Sciatic nerve (tissue), 2 donors: ENCODE measurements at places on chromosomes 1 and 21. TPM values are rescaled to one million over a fixed set of nuclear protein-coding genes. Genes with fewer than 3 reads are reported as not detected.

Gene TBX15
- 12.5 TPM for total RNA-seq

Gene LRRC7
- total RNA-seq: 42.4 TPM

- no peak for DNase-seq
Observed at GRCh38 chr1:101137144-101138126, 99.4 kb upstream of the S1PR1 start.

DNA sequence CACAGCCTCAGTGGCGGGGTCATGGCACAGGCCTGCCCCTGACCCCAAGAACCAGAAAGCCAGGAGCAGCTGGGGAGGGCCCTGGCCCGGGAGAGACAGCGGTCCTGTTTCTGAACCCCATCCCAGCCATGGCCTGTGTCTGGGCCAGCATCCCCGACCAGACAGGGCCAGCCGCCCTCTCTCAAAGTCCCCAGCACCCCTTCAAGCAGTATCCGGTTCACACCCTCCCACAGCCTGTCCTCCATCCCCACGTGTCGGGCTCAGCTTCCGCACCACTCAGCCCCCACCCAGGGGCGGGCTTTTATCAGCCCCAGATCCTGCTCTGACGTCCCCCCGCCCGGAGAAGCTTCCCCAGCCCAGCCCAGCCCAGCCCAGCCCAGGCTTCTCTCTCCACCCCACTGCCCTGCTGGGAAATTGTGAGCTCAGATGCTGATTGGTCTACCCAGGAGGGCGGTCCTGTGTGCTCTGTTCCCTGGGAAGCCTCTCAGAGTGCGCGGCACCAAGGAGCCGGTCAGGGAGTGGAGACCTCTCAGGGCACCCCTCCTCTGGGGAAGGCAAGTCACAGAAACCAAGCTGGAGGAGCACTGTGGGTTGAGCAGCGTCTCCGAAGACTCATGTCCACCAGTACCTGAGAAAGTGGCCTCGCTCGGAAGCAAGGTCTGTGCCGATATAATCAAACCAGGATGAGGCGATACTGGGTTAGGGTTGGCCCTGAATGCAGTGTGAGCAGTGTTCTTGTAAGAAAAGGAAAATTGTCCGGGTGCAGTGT is 4.7 kb upstream of the FAAP20 start:
- DNase-seq: peak; percentile 91

Gene AGMAT
- total RNA-seq: 0.18 TPM

Gene TMPRSS15
- total RNA-seq: not detected

GRCh38 chr1:236282425-236282716 is 613 bp upstream of the ERO1B start:
- no peak for DNase-seq

Gene OR2G6
- total RNA-seq: not detected

Gene NIBAN1
- 42.4 TPM for total RNA-seq

GRCh38 chr1:59393211-59394180 is 96.6 kb downstream of the FGGY start:
- DNase-seq: peak; percentile 73

GRCh38 chr1:53315456-53316423 is 12.1 kb downstream of the LRP8 start:
- DNase-seq: no peak

DNA sequence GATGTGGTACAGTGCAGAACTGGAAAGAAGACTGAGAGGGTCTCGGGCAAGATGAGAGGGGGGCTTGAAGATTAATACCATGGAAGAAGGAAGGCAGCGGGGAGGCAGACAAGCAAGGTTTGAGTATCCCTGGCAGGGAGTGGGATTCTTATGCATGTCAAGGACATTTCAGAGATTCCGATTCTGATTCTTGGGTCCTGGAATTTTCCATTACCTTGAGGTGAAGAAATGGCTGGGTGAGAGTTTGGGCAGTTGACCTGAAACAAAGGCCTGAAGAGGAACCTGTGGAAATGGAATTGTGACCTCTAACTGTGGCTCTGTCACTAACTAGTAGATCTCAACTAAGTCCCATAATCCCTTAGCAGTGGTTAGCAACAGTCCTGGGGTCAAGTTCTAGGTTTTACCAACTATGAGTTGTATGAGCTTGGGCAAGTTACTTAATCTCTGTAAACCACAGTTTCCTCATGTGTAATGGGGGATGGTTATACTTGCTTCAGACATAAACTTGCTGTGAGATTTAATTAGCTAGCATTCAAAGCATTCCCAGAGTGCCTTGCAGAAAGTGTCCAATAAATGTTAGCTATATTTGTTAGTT is 8.6 kb upstream of the ACTN2 start:
- no peak for DNase-seq

- no peak for DNase-seq
Observed at GRCh38 chr1:205733438-205734175, 16.4 kb downstream of the NUCKS1 start.

Gene CNKSR1
- total RNA-seq: 3.1 TPM

DNA sequence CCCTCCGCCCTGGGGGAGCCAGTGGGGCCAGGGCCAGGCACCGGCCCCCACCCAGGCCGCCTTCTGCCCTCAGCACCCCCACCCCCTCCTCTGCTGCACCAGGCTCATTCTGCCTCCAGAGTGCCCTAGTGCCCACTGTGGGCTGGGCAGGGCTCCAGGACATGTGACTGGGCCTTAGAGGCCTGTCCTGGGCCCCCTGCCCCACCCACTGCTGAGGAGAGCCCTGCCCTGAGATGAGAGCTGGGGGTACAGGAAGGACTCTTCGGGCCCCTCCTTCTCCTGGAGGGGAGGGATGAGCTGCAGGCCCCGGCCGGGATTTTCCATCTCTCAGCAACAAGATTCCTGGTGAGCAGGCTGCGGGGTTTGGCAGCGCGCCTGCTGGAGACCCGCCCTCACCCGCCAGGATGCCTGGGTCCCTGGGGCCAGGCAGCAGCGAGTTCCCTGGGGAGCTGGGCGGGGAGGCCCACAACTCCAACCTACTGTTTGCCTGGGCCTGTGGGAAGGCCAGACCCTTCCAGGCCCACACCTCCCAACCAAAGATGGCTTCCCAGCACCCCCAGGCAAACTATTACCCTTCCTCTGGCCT is 14.0 kb downstream of the AHDC1 start:
- no peak for DNase-seq

- DNase-seq: no peak
Observed at GRCh38 chr1:222525951-222526350, 22.0 kb downstream of the HHIPL2 start.

DNA sequence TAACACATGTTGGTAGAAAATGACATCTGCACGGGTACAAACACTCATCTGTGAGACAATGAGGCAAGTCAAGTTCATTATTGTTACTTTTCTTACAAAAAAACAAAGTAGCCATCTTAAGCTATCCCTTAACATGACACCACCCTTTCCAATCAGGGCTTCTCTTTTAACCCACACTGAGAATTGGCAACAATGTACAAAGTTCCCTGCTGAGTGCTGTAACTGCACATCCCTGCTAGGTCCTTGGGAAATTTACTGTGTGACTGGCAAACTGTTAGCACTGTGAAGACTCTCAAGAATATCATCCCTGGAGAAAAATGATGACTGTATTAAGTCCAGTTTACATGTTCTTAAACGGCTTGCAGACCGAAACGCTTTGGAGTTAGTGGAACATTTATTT is 185.8 kb upstream of the PLD5 start:
- no peak for DNase-seq

Gene LCK
- 3.2 TPM for total RNA-seq

- DNase-seq: no peak
Observed at GRCh38 chr1:217088521-217089284, 365.5 kb upstream of the ESRRG start.

DNA sequence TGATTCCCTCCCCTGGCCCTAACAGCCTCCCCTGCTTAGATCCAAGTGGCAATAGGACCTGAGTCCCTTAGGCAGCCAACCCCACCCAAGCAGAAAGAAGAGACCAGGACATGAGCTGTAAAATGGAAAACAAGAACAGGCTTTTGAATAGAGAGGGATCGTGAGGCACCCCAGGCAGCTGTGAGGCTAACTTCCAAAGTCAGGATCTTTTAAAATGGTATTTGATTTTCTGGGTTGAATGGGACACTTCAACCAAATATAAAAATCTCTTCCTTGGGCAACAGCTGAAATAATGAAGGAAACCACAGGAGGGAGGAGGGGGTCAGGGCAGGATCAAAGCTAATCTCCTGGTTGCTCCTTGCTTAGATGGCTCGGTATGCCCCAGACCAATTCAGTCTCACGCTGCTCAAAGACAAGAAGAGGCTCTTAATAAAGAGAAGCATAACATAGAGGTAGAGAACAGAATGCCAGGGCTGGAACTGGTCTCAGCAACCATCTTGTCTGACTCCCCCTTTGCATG is 28.6 kb upstream of the AVPR1B start:
- DNase-seq: no peak

DNA sequence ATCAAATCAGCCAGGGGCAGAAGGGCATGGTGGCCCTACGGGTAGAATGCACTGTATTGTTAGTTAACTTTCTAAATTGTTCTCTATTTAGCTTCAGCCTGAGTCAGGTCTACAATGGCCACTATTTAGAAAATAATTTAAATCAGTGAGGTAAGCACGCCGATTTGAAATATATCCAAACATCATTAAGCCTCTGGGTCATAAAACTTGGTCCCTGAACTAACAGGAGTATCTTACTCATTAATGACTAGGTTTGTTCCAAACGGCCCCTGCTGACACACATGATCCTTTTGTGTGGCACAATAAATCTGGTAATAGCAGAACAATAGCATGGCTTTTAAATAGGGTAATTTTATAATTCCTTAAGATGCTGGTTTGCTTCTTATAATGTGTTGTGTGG is 48.4 kb downstream of the STX6 start:
- no peak for DNase-seq

GRCh38 chr21:45591619-45592207 is 49.5 kb upstream of the SLC19A1 start:
- peak; percentile 30 for DNase-seq

GRCh38 chr1:182175361-182175931 is 113.9 kb upstream of the ZNF648 start:
- no peak for DNase-seq

DNA sequence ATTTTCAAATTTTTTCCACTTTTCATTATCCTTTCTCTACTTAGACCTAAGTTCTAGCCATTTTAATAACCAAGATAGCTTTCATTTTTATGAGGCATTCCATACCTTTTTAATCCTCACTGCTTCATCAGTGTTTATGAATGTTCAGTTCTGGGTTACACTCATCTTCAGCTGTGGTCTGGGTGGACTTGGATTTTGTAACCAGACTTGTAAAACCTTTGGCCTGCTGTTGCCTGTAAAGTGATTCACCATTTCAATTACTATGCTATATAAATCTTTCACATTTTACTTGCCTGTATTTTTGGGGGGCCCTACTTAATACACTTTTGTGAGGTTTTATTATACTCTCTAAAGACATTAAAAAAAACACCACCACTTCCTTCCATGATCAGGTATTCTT is 46.2 kb downstream of the USP25 start:
- no peak for DNase-seq

- no peak for DNase-seq
Observed at GRCh38 chr1:190196020-190196419, 281.6 kb downstream of the BRINP3 start.

- no peak for DNase-seq
Observed at GRCh38 chr1:25624156-25624555, 7.6 kb downstream of the MAN1C1 start.

Gene AK5
- total RNA-seq: 47.1 TPM

Gene F13B
- not detected for total RNA-seq

Gene PIK3R3
- total RNA-seq: 53.5 TPM

Gene EPHA8
- total RNA-seq: not detected

Gene LIN28A
- not detected for total RNA-seq

Gene ANKRD45
- total RNA-seq: 1.5 TPM

Gene SELL
- 13.5 TPM for total RNA-seq

DNA sequence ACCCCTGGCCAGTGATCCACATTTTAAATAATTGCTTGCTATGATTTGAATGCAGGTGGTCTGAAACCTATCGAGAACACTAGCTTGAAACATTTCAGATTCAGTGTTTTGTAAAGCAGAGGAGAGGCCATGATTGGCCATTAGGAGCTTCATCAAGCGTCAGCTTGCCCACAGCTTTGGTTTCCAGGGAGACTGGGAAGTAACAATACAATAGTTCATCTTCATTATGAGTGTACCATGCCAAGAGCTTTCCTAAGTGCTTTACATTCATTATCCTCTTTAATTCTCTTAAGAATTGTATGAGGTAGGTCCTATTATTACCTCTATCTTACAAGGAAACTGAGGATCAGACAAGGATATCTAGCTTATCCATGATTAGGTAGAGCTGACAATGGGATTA is 27.7 kb upstream of the ATP5PO start:
- no peak for DNase-seq

- no peak for DNase-seq
Observed at GRCh38 chr1:61254634-61255357, 172.4 kb downstream of the NFIA start.

DNA sequence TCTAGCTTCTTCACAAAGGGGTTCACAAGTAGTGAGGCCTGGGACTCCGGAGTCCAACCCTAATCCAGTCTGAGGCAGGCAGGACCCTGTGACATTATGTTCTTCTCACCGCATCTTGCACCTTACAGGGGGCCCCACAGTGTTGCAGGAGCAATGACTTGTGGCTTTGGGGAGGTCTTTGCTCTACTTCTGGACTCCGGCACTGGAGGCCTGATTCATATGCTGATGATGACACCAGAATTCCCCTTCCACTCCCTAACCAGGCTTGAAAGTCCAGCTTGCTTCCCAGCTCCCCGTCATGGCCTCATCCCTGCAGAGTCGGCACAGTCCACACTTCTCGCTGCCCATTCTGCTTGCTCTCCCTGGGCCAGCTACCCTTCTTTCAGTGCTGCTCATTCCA is 96.3 kb upstream of the SLC44A3 start:
- DNase-seq: no peak

DNA sequence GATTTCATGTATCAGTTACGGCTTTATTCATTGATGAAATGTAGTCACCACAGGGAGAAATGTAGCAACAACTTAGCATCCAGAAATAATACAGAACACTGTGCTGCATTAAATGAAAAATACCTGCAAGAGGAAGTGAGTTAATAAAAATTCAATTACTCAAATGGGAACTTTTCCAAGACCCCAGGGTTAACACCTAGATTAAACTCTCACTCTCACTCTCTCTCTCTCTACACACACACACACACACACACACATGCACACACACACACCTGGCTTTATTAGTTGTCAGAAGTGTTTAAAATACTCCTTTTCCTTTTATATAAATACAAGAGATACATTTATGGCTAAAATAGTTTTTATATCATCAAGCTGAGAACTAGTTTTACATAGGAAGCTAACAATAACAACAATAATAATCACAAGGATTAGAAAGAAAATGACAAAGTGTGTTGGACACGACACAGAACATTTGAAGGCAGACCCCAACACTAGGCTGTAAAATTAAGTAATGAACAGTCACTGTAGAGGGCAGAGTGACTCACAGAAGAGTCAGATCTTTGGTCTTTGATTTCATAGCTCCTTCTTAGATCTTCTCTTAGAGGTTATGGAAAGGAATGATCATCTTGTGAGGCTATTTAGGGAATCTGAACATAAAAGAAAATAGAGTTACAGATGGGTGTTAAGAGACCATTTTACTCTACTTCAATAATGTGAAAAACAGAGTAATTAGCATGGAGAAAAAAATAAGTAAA is 1266.0 kb upstream of the ADGRL2 start:
- DNase-seq: no peak

Gene OR10X1
- not detected for total RNA-seq

- DNase-seq: no peak
Observed at GRCh38 chr21:17783481-17784179, 35.5 kb downstream of the C21orf91 start.
